ENCODE measurements at places on chromosomes 4 and X. TPM values are rescaled to one million over a fixed set of nuclear protein-coding genes. Genes with fewer than 3 reads are reported as not detected.
A peak's percentile ranks its signal among the peaks of the same experiment; 100 is the strongest.

The CBLL2 gene
- not detected for polyA plus RNA-seq

The FREM3 gene
- polyA plus RNA-seq, result 0.37 TPM

The MSL3 gene
- polyA plus RNA-seq, result 22.2 TPM

The USP26 gene
- not detected for polyA plus RNA-seq

The TMPRSS11A gene
- polyA plus RNA-seq, result not detected

The C1QTNF7 gene
- 1.2 TPM for polyA plus RNA-seq

The SLC38A5 gene
- 6.0 TPM for polyA plus RNA-seq

The MAPK10 gene
- 2.8 TPM for polyA plus RNA-seq

The NSG1 gene
- 2.0 TPM for polyA plus RNA-seq

The RTL9 gene
- 1.9 TPM for polyA plus RNA-seq

The EDNRA gene
- polyA plus RNA-seq, result 22.6 TPM

The HTR2C gene
- not detected for polyA plus RNA-seq

The SPATA18 gene
- 1.1 TPM for polyA plus RNA-seq

- no peak for DNase-seq
Observed at GRCh38 chr4:26455571-26455970, 34.7 kb downstream of the CCKAR start.

GRCh38 chr4:154529728-154530519, 20.3 kb downstream of the PLRG1 start:
- peak; percentile 69 for DNase-seq

DNA sequence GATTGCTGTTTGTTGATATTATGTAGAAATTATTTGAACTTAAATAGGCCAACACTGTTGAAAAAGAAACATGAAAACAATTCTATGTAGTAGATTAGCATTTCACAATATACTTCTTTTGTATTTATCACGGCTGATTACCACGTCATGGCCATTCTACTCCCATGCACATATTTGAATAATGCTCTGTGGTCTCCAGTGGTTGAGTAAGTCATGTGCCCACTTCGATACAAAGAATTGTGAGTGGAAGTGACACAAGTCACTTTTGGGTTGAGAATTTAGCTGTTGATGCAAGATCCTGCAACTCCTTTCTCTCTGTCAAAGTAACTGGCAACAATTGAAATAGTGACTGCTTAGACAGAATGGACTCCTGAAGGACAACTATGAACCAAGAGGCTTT, 6.7 kb upstream of the FSTL5 start:
- DNase-seq, result no peak

DNA sequence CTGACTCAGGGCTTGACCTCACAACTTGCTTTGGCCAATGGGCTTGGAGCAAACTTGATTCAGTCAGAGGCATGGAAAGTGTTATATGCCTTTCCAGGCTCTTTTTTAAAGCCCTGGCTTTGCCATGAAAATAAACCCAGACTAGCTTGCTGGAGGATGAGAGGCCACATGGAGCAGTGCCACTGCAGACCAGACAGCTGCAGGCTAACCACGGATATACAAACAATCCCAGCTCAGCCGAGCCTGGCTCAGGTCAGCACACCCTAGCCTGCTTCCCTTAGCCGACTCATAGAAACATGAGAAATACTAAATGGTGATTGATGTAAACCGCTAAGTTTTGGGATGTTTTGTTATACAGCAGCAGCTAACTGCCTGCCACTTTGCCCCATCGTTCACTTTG, 345.1 kb downstream of the ARHGAP10 start:
- DNase-seq, result no peak

GRCh38 chr4:61824454-61824853, 624.3 kb downstream of the ADGRL3 start:
- peak; percentile 72 for DNase-seq

DNA sequence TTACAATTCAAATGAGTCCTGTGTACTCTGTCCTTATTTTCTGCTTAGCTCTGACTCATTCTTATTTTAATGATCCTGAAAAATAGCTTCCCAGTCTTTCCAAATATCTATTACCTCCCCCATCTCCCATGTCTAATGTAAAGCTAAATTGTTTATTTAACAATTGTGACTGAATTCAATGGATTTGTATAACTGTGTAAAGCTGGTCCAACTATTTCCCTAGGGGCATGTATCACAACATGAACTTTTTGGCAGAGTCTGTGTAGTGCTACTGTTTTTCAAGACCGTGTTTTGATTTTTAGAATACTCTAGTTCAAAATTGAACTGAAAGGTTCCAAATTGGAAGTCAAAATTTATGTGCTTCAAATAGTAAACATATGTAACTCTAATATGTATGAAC, 67.8 kb downstream of the SPCS3 start:
- DNase-seq, result peak; percentile 32

- DNase-seq, result no peak
Observed at GRCh38 chrX:148915474-148915873, 415.1 kb downstream of the AFF2 start.

DNA sequence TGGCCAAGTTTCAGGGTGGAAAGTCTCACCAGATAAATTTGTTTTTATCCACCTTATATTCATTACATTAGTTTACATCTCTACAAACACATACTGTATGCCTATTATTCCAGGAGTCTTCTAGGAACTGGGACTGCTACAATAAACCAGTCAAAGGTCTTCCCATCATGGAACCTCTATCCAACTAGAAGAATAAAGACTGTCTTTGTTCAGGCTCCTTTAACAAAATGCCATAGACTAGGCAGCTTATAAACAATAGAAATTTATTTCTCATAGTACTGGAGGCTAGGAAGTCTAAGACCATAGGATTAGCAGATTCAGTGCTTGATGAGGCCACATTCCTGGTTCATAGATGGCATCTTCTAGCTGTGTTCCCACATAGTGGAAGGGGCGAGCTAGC, 61.6 kb downstream of the PACRGL start:
- no peak for DNase-seq

GRCh38 chr4:3177426-3177825, 71.5 kb upstream of the MSANTD1 start:
- no peak for DNase-seq

- DNase-seq, result no peak
Observed at GRCh38 chrX:110310896-110311295, 7.0 kb downstream of the AMMECR1 start.

DNA sequence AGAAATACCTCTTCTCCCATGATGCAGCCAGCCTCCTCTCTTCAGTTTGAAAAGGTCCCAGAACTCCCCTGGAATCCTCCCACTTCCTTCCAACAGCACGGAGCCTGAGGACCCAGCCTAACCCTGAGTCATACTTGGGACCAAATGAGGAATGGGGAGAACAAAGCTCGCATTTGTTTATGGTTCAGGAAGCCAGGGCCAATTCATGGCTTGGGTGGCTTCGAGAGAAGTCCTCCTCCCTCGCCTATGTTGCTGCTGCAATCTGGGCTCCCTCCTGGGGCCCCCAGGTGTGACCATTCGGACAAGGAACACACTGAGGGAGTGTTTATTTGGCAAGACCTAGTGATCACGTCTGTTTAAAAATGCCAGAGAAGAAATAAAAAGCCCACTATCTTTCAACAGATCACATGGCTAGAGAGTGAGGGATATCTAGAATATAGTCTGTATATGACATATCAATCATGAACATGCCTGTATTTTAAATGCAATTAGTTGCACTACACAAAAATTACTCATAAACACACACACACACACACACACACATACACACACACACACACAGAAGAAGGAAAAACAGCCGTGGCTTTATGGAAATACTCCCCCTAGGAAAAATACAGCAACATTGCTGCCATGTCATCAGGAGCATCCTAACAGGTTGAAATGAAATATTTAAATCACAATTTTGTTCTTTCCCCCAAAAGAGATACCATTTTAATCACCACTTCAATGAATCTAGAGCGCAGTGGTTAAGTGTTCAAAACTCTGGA, 155.7 kb upstream of the MAP3K15 start:
- peak; percentile 85 for DNase-seq

- DNase-seq, result peak; percentile 64
Observed at GRCh38 chrX:39613482-39613995, 484.2 kb downstream of the BCOR start.

- no peak for DNase-seq
Observed at GRCh38 chr4:48639807-48640206, 140.3 kb downstream of the FRYL start.

DNA sequence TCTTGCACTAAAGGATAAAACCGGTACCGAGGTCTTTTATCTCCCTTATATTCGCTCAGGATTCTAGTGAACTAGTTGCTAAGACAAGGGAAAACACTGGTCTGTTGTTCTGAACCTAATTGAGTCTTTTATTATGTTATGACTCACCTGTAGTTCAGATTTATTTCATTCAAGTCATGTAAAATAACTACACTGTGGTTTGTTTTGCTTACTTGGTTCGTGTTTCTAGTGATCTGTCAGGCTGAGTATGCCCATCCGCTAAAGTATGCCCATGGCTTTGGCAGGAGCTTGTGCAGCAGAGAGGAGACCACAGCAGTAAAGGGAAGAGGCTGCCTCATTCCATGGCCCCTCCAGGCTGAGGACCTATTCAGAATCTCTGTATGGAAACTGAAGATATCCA, 126.1 kb downstream of the AFF1 start:
- DNase-seq, result no peak

DNA sequence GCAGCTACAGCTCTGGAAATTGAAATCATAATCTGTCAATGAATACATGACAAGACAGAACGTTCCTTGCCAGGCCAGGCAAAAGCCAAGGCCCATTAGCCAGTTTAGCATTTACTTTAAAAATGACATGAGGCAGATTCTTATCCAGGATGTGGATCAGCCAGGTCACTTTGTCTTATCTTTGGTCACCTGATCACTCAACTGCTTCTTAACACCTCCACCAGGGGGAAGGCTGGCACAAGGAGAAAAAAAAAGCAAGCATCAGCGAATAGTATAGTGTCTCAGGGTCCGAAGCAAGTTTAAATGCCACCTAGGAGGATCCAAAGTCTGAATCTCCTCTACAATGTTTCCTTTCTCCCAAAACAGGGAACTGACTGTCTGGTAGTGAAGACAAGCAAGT, 18.8 kb downstream of the ATP1B4 start:
- DNase-seq, result no peak

DNA sequence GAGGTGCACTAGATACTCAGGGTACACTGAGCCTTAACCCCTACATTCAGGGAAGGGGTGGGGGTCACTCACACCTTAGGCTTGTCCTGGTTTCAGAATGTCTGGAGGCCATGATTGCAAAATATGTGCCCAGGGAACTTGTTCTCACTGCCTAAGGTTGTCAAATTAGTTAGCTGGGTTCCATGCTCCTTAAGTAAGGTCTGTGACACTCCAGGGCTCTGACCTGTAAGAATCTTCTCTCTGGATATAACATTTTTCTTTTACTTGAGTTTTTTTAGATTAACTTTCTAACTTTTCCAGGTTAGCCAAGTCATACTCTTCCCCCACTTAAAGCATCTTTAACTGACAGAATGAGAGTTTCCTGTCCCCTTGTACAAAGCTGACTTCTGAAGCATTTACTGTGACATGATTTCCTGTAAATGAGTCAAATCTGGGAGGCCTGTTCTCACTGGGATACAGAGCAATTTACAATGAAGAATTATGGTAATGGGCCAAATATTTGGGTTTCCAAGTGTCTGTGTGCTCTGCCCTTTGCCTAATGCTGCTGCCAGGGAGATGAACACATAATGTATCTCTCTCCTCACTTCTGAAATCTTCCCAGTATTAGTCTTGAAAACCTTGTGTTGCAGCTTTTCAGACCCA, 101.7 kb downstream of the GATB start:
- peak; percentile 78 for DNase-seq

DNA sequence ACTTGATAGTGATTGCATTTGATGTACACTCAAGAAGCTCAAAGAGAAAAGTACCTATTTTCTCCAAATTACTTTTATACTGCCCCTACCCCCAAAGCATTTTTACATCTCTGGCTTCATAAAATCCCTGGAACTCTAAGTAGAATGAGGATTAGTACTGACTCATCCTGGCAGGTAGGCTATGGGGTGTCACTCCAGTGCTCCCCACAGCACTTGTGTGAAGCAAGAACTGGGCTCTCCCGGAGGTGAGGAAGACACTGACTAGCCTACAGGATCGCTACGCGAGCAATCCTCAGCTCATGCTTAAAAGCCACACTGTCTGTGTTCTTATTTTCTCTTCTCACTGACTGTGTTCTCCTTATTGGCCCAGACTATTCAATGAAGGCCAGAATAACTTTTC, 90.4 kb upstream of the NDP start:
- no peak for DNase-seq

- DNase-seq, result no peak
Observed at GRCh38 chr4:48333587-48333986, 7.7 kb upstream of the SLAIN2 start.

GRCh38 chr4:117971403-117971802, 62.9 kb upstream of the NDST3 start:
- DNase-seq, result peak; percentile 1

- DNase-seq, result no peak
Observed at GRCh38 chrX:109626637-109627036, 1.7 kb upstream of the KCNE5 start.

GRCh38 chr4:157587681-157588423, 367.3 kb downstream of the GRIA2 start:
- DNase-seq, result no peak

DNA sequence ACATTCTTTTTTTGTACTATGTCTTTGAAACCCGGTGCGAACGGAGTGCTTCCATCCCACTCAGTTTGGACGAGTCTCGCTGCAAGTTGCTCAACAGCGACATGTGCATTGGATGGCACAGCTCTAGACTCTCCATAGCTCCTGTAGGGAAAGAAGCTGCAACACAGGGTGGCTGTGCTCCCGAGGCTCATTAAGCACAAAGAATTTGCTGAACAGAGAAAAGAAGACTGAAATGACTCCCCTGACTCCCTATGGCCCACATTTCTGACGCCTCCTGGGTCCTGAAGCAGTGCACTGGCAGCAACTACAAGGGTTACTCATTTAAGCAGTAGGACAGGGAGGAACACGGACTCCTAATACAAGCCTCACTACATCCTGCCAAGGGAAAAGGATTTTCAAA, 127.4 kb downstream of the SH3RF1 start:
- DNase-seq, result no peak

DNA sequence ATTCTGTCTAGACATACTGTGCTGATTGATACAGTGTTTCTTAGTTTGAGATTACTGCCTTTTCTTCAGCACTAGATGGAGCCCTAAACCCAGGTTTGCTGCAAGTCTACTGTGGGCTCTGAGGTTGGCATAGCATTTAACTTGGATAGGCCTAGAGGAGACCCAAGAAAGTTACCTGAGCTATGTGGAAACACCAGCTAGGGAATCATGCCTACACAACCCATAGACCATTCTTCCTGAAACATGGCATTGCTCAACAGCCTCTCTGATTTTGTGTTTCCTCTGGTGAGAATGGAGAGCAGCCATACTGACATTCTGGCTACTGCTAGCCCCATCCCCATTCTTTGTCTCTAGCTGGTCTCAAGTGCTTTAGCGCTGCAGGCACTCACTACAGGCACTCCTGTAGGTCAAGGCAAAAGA, 287.7 kb upstream of the PCDH18 start:
- no peak for DNase-seq

GRCh38 chr4:83626245-83626836, 90.4 kb downstream of the GPAT3 start:
- peak; percentile 74 for DNase-seq

DNA sequence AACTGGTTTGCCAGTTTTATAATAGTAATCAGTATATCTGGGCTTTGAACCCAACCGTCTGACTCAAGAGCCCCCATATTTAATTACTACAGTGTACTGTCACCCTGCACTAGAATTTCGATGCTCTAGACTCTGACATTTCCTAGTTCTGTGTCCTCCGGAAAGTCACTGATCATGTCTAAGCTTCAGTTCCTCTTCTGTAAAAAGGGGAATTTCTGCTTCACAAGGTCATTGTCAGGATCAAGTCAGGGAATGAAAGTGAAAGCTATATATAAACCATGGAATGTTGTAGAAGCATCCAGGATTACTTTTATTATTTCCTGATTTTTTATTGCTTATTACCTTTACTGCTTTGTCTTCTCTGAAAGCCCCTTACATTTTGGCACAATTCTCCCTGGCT, 4.0 kb upstream of the KCNIP4 start:
- no peak for DNase-seq

- no peak for DNase-seq
Observed at GRCh38 chr4:39970671-39971640, 6.8 kb downstream of the PDS5A start.
